ENCODE measurements at places on chromosomes 12 and 14. TPM values are rescaled to one million over a fixed set of nuclear protein-coding genes. Genes with fewer than 3 reads are reported as not detected.

SRRM4 gene
- not detected for total RNA-seq

PPP1R36 gene
- 0.69 TPM for total RNA-seq

ENDOU gene
- total RNA-seq = not detected

CACNA2D4 gene
- 0.15 TPM for total RNA-seq

PRH2 gene
- total RNA-seq = not detected

SERPINA10 gene
- 0.03 TPM for total RNA-seq

SENP1 gene
- 35.2 TPM for total RNA-seq

PRKCH gene
- total RNA-seq = 2.7 TPM

KITLG gene
- total RNA-seq = 7.4 TPM

REC8 gene
- total RNA-seq = 9.8 TPM

ALDH1L2 gene
- total RNA-seq = 2.2 TPM

RNASE1 gene
- 0.69 TPM for total RNA-seq

GRCh38 chr12:13337791-13338190 is 141.3 kb downstream of the EMP1 start:
- H3K27me3 ChIP-seq = no peaks in the 10 kb centered on the region
- no peaks in the 10 kb centered on the region for H3K36me3 ChIP-seq
- H3K4me1 ChIP-seq = no peaks in the 10 kb centered on the region
- no peak overlapping the region for H3K27ac ChIP-seq
- DNase-seq = no peak
- no peak overlapping the region for H3K4me3 ChIP-seq

- H3K27ac ChIP-seq = no peak overlapping the region
- H3K27me3 ChIP-seq = no peaks in the 10 kb centered on the region
- no peaks in the 10 kb centered on the region for H3K36me3 ChIP-seq
- H3K4me3 ChIP-seq = no peak overlapping the region
- no peak for DNase-seq
- peaks cover 3% of the 10 kb centered on the region for H3K4me1 ChIP-seq
These were observed 60.1 kb upstream of the PYGL start for GRCh38 chr14:51004352-51004800.

DNA sequence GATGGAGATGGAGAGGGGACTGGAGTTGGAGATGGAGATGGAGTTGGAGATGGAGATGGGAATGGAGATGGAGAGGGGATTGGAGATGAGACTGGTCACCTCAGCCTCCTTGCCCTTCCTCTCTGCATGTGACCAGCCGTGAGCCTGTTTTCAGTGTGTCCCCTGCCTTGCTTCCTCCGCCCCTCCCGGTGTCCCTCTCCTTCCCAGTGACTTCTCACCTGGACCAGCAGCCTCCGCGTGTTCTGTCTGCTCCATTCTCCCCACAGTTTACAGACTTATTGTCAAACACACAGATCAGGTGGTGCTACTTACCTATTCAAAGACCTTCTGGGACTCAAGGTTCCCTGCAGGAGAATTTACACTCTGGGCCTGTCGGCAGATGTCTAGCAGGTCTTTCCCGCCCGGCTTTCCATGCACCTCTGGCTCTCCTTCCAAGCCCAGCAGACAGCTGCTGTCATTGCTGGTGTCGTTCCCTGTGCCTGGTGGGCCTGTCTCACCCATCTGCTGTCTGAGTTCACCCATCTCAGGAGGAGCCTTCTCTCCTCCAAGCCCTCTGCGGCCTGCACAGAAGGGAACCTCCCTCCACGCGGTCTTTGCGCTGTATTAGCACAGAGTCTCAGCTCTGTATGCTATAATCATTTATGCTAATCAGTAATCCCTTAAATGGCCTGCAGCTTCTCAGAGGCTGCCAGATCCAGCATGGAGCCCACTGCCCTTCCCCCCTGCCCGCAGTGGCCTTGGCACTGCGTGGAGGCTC is 62.1 kb downstream of the ADGRD1 start:
- no peak for DNase-seq
- no peak overlapping the region for H3K27ac ChIP-seq
- no peaks in the 10 kb centered on the region for H3K27me3 ChIP-seq
- no peak overlapping the region for H3K4me3 ChIP-seq
- H3K4me1 ChIP-seq = no peaks in the 10 kb centered on the region

DNA sequence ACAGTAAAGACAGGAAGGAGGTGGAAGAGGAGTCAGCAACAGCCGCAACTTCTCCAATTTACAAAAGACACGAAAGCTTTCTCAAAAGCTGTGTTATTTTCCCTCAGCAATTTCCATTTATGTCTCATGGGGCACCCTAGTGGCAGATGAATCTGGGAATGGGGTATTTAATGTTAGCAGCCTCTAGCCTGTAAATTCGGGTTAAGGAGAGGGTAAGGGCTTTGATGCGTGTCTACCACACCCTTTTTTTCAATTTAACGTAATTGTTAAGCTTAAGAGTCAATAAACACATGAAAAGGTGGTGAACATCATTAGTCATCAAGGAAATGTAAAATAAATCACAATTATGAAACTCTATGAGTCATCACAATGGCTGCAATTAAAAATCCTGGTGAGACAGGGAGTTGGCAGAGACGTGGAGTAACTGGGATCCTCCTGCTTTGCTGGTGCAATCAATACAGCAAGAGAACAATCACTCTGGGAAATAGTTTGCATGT is 986.4 kb downstream of the AACS start:
- no peak overlapping the region for H3K4me3 ChIP-seq
- H3K4me1 ChIP-seq = no peaks in the 10 kb centered on the region
- no peak overlapping the region for H3K27ac ChIP-seq
- no peaks in the 10 kb centered on the region for H3K36me3 ChIP-seq
- DNase-seq = no peak

- H3K36me3 ChIP-seq = no peaks in the 10 kb centered on the region
- H3K27me3 ChIP-seq = no peaks in the 10 kb centered on the region
- H3K4me3 ChIP-seq = no peak overlapping the region
- no peak for DNase-seq
- H3K27ac ChIP-seq = no peak overlapping the region
These were observed 7.6 kb downstream of the TMED8 start for GRCh38 chr14:77369285-77369684.

DNA sequence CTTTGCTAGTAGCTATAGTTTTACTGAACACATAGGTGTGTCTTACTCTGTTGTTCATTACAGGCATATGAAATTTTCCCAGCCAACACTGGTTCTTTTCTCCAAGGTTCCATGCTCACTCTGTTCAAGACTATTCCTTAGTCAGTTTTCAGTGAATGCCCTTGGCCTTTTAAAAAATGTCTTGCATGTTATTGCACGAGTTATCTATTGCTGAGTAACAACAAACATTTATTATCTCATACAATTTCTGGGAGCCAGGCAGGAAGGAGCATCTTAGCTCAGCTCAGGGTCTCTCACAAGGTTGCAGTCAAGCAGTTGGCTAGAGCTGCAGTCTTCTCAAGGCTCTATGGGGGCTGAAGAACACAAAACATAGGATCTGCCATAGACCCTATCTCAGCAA is 223.5 kb downstream of the BTG1 start:
- no peak for DNase-seq
- H3K4me1 ChIP-seq = peaks cover 3% of the 10 kb centered on the region
- H3K27me3 ChIP-seq = no peaks in the 10 kb centered on the region
- H3K36me3 ChIP-seq = no peaks in the 10 kb centered on the region
- H3K4me3 ChIP-seq = no peak overlapping the region

- H3K4me1 ChIP-seq = no peaks in the 10 kb centered on the region
- DNase-seq = no peak
- no peak overlapping the region for H3K27ac ChIP-seq
- no peaks in the 10 kb centered on the region for H3K36me3 ChIP-seq
These were observed 47.9 kb downstream of the GTF2A1 start for GRCh38 chr14:81172881-81173280.

- no peak overlapping the region for H3K27ac ChIP-seq
- no peaks in the 10 kb centered on the region for H3K27me3 ChIP-seq
- no peaks in the 10 kb centered on the region for H3K4me1 ChIP-seq
- H3K4me3 ChIP-seq = peak overlapping the region; percentile 29
These were observed 679 bp downstream of the BDKRB2 start for GRCh38 chr14:96205059-96205977.

DNA sequence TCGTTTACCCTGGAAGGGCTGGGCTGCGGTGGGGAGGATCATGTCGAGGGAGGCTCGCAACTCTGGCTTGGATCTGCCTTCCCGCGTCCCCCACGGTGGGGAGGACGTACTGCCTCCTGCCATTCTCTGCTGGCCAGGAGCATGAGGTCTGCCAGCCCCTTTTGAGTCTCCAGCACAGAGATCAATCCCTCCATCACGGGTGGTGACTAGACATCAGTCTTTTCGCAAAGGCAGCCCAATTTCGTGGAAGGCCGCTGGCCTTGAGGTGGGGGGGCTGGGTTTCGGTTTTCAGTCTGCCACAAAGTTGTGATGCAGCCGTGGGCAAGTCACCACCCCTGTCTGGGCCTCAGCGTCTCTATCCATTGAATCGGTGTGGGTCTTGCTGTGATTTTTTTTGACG is 62.2 kb downstream of the PRMT8 start:
- H3K4me3 ChIP-seq = no peak overlapping the region
- no peaks in the 10 kb centered on the region for H3K36me3 ChIP-seq
- H3K27me3 ChIP-seq = no peaks in the 10 kb centered on the region
- no peak overlapping the region for H3K27ac ChIP-seq
- no peak for DNase-seq

DNA sequence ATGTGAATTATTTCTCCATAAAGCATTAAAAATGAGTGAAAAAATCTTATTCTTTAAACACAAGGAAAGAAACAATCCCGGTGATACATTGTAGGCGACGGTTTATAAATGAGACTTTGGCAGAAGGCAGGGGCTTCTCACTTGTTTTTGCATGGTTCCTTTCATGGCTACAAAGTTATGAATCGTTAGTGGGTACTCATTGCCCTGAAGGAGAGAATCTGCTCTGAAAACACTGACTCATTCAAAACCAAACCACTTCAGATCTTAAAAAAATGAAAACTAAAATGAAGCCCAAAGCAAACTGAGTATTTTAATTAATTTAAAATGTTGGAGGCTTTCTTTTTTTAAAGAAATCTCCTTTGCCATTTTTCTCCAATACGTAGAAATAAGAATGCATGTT is 41.4 kb upstream of the AMIGO2 start:
- no peak for DNase-seq
- H3K4me1 ChIP-seq = no peaks in the 10 kb centered on the region
- no peak overlapping the region for H3K4me3 ChIP-seq

- H3K4me1 ChIP-seq = no peaks in the 10 kb centered on the region
- H3K27ac ChIP-seq = peak overlapping the region; percentile 39
- peak; percentile 67 for DNase-seq
- H3K27me3 ChIP-seq = no peaks in the 10 kb centered on the region
- H3K36me3 ChIP-seq = no peaks in the 10 kb centered on the region
- H3K4me3 ChIP-seq = no peak overlapping the region
These were observed 27.0 kb downstream of the RIN3 start for GRCh38 chr14:92540472-92541048.

- DNase-seq = no peak
- H3K36me3 ChIP-seq = no peaks in the 10 kb centered on the region
- peaks cover 20% of the 10 kb centered on the region for H3K4me1 ChIP-seq
- no peak overlapping the region for H3K4me3 ChIP-seq
- H3K27ac ChIP-seq = peak overlapping the region; percentile 95
These were observed 102.5 kb upstream of the MDM1 start for GRCh38 chr12:68434391-68435298.

GRCh38 chr12:114001511-114002340 is 35.6 kb upstream of the RBM19 start:
- no peak for DNase-seq
- peaks cover 17% of the 10 kb centered on the region for H3K27me3 ChIP-seq
- no peaks in the 10 kb centered on the region for H3K36me3 ChIP-seq
- H3K4me3 ChIP-seq = no peak overlapping the region

DNA sequence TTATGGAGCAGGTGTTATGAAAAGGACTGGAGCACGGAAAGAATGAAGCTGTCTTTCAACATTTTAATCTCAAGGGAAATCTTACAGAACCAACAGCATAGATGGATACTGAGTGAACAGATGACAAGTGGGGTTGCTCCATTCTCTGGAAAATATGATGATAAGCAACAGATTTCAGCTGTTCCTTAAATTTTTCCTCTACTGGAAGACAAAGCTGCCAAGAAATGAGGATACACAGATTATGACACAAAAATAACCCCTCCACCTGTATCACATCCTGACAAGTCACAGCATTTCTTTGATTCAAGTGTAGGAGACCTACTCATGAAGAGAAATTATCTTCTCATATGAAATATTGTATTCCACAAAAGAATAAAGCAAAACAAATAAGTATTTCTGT is 13.0 kb upstream of the TMTC2 start:
- H3K4me3 ChIP-seq = no peak overlapping the region
- H3K4me1 ChIP-seq = no peaks in the 10 kb centered on the region
- H3K27ac ChIP-seq = no peak overlapping the region
- DNase-seq = no peak

- H3K4me3 ChIP-seq = no peak overlapping the region
- H3K4me1 ChIP-seq = peaks cover 26% of the 10 kb centered on the region
- H3K36me3 ChIP-seq = peaks cover 8% of the 10 kb centered on the region
- no peaks in the 10 kb centered on the region for H3K27me3 ChIP-seq
- no peak overlapping the region for H3K27ac ChIP-seq
These were observed 4.8 kb downstream of the GMPR2 start for GRCh38 chr14:24237463-24237955.

DNA sequence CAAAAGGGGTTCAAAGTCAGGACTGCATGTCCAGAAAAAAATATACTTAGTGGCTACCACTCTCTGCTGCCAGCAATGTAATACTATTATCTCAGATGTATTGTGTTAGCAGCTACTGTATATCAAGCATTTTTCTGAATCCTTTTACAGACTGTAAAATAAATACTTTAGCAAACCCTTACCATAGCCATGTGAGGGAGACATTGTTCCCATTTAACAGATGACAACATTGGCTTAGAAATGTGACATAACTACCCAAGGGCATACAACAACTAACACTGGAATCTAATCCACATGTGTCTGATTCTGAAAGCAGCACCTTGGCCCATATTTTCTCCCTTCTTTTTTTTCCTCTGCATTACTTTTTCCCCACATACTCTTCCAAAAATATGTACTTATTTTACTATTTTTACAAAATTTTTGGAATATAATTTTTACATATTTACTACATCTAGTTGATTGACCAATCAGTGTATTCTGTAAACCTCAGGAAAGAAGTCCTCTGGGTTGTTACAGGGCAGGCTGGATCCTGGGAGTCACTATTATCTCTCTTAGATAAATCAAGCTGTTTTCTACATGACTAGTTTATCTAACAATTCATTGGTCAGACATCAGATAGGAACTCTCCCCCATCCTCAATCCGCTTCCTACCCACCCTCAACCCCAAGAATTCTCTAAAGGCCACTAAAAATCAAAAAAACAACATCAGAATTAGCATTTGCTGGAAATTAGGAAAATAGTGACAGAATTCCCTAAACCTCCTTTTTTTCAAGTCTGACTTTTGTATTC is 154.1 kb downstream of the BTG1 start:
- no peak overlapping the region for H3K27ac ChIP-seq
- H3K4me1 ChIP-seq = no peaks in the 10 kb centered on the region
- H3K27me3 ChIP-seq = no peaks in the 10 kb centered on the region

DNA sequence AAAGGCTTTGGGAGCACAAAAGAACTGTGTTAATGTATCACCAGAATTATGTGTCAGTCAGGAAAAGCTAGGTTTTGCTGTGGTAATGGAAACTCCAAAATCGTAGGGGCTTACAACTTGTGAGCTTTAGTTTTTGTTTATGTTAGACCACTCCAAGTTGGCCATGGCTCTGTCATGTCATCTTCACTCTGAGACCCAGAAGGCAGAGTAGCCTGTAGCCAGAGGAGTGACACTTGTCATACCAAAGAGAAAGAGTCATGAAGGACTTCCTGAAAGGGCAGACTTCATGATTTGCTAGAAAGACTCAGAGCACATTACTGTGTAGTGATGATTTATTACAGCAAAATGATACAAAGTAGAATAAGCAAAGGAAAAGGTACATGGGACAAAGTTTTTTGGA is 133.6 kb upstream of the SSTR1 start:
- DNase-seq = no peak
- no peaks in the 10 kb centered on the region for H3K36me3 ChIP-seq

All from Panc1 (cell line).